Mesothelial cell of epicardium (in vitro differentiated cells): ENCODE measurements at places on chromosomes 4 and X.

DNA sequence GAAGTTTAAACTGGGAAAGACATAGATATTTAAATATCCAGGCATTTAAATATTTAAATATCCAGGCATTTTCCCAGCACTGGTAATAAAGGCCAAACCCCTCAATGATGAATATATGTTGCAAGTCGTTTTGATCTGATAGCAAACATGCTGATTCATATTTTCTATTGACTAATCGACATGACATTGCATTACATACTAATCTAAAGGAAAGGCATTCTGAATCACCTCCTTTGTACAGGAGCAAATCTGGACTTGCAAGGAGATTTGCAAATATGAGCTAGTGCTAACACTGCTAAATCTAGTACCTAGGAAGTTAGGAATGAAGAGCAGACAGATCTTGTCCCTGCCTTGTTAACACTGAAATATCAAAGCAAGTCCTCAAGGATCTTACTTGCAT lies 207.3 kb downstream of the SLC7A11 start:
- no peak for DNase-seq

- DNase-seq: no peak
Measured at GRCh38 chr4:58936436-58936835, 1826.3 kb upstream of the IGFBP7 start.

DNA sequence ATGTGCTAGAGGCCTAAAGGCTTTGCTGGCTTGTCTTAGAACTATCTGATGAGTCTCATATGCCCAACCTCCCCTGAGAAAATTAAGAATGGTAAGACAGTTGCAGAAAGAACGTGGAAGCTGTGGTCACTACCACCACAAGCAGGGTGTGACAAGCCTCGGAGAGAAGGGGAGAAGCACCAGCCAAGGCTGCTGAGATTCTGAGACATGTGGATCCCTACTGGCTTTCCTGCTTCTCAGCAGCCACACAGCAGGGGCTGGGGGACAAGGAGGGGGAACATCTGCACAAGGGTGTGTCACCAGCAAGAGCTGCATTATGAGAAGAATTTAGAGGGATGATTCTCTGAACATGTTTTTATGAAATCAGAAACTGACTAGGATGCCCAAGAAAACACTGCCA lies 19.4 kb downstream of the TAPT1 start:
- DNase-seq: no peak

DNA sequence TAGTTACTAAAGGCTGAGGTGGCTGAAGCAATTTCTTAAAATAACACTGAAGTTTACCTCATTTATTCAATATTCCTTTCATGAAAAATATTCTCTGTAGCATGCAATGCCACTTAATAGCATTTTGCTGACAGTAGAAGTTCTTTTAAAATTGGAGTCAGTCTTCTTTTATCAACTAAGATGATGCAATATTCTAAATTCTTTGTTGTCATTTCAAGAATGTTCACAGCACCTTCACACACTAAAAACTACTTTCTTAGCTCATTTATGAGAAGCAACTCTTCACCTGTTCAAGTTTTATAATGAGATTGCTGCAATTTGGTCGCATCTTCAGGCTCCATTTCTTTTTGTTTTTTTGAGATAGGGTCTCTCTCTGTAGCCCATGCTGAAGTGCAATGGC lies 48.8 kb downstream of the ANAPC10 start:
- no peak for DNase-seq

- no peak for DNase-seq
Measured at GRCh38 chrX:48829016-48829735, 2.9 kb downstream of the ERAS start.
